ENCODE measurements at places on chromosomes 16 and 17. TPM values are rescaled to one million over a fixed set of nuclear protein-coding genes. Genes with fewer than 3 reads are reported as not detected.

- DNase-seq = no peak
Observed at GRCh38 chr17:78130437-78131101, at the start of gene TMC8. TSS of gene TMC8 (plus strand) at chr17:78130771. CDS start at chr17:78131589, 818 bp downstream.

GRCh38 chr17:56313201-56313600 is 159.9 kb downstream of the ANKFN1 start:
- no peak for DNase-seq

DNA sequence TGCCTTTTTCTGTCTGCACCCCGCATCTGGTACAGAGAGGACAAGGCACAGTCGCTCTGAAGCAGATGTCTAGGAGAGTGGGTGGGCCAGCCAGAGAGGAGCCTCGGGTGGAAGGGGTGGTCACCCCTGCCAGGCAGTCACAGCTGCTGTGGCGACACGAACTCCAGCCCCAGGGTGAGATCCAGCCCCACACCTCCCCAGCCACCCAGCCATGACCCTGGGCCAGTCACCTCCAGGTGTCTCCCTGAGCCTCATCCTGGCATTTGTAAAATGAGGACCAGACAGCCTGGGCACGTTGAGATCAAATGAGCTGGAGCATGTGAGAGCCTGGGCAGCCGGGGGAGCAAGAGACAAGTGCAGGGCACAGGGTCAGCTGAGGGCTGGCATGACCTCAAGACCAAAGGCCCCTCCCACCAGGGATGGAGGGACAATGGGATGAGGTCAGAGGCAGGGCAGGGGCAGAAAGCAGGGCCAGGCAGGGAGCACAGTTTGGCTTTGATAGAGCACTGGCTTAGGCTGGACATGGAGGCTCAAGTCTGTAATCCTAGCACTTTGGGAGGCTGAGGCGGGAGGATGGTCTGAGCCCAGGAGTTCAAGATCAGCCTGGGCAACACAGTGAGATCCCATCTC is 7.7 kb downstream of the ADAM11 start:
- no peak for DNase-seq

GRCh38 chr16:20301840-20302239 is 25.5 kb downstream of the GP2 start:
- DNase-seq = no peak

JPH3 gene
- total RNA-seq = 3.1 TPM

GRCh38 chr16:22366371-22366770 is 8.0 kb downstream of the CDR2 start:
- no peak for DNase-seq

- DNase-seq = no peak
Observed at GRCh38 chr17:6069539-6070429, at the start of gene WSCD1. TSS of gene WSCD1 (plus strand) at chr17:6070379. CDS start at chr17:6080659, 10,280 bp downstream.

ATP2A1 gene
- total RNA-seq = 0.24 TPM

- DNase-seq = no peak
Observed at GRCh38 chr16:50260206-50261159, 5.9 kb upstream of the ADCY7 start.

GRCh38 chr16:72946063-72946462 is 101.9 kb downstream of the ZFHX3 start:
- no peak for DNase-seq

DNA sequence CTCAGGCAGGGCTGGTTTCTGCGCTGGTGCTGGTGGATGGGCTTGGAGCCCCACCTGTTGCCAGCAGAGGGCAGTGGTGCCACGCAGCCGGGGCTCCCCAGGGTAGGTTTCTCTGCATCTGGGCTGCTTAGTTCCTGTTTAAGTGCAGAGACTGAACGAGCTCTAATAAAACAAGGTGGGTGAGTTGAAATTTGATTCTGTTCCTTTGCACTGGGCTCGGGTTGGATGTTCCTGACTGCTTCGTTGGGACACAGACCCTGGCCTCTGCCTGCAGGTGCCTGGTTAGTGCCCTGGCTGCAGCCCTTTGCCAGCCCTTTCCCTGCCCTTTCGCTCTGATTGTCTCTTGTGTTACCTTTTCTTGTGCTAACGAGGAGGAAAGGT is 30.0 kb downstream of the TBCD start:
- peak; percentile 80 for DNase-seq

CNTNAP4 gene
- total RNA-seq = 7.0 TPM

DNA sequence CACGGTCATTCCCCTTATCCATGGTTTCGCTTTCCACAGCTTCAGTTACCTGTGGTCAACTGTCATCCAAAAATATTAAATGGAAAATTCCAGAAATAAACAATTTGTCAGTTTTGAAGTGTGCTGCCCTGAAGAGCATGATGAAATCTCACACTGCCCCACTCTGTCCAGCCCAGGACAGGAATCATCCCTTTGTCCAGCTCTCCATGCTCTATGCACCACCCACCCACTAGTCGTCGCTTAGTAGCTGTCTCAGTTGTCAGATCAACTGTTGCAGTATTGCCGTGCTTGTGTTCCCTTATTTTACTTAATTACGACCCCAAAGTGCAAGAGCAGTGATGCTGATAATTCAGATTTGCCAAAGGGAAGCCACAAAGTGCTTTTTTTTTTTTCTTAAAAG is 10.3 kb downstream of the KRT9 start:
- DNase-seq = no peak

DNA sequence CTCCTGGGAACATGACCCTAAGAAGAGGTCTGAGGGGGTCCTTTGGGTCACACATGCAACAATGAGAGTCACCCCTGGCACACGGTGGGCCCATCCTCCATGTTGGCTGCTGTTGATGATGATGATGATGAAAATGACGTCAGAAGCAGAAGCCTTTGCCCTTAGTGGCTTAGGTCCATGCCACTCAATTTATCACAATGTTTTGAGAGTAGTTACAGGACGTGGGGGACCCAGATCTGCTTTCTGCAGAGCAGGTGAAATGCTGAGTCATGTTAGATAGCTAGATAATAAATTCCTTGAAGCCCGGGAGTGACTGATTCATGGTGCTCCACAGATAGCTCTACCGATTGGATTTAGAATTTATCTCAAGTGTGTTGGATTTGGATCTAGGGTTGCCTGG is 53.9 kb downstream of the VPS35L start:
- DNase-seq = no peak

DNA sequence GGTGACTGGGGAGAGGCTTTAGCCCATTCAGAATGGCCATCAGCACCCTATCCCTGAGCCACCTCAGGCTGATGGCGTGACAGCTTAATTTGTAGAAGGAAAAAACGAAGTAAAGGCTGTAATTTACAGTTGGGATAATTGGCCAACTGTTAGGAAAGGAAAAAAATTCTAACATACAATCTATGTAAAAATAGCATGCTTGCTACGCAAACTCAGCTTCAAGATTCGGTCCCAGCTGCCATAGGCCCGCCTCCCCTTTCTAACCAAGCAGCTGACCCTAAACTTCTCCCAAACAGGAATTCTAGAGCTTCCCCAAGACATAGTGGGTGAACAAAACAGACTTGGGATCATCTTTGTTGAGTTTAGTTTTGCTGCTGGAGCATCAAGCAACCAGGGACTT is 4.9 kb downstream of the SEZ6 start:
- DNase-seq = no peak

FBXO39 gene
- total RNA-seq = 5.5 TPM

DNA sequence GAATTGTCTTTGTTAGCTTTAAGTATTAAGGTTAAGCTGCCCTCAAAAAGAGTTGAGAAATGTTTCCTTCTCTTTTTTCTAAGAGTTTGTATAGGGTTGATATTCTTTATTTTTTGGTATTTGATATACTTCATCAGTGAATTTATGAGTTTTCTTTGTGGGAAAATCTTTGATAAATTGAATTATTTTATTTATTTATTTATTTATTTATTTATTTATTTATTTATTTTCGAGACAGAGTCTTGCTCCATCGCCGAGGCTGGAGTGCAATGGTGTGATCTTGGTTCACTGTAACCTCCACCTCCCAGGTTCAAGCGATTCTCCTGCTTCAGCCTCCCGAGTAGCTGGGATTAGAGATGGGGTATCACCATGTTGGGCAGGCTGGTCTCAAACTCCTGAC is 19.9 kb downstream of the TEFM start:
- DNase-seq = no peak

GRCh38 chr16:52123061-52123839 is 423.7 kb downstream of the TOX3 start:
- peak; percentile 7 for DNase-seq

MGRN1 gene
- total RNA-seq = 21.9 TPM

DNA sequence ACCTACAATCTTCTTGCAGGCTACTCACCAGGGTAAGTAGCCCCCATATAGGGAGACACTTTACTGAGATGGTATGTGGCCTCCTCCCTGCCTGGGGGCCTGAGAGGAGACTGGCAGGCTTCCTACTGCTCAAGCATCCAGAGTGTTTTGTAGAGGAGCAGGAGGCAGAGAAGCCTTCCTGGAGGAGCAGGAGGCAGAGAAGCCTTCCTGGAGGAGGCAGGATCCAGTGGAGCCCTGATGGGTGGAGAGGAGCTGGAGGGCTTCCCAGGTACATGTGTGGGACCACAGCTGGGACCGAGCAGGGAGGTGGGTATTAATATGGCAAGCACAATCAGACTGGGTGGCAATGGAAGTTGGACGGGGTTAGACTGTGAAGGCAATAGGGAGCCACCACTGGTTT is 2.1 kb upstream of the ADGRG5 start:
- DNase-seq = no peak

GRCh38 chr16:86243123-86243473 is 267.2 kb upstream of the FOXF1 start:
- DNase-seq = no peak

DNA sequence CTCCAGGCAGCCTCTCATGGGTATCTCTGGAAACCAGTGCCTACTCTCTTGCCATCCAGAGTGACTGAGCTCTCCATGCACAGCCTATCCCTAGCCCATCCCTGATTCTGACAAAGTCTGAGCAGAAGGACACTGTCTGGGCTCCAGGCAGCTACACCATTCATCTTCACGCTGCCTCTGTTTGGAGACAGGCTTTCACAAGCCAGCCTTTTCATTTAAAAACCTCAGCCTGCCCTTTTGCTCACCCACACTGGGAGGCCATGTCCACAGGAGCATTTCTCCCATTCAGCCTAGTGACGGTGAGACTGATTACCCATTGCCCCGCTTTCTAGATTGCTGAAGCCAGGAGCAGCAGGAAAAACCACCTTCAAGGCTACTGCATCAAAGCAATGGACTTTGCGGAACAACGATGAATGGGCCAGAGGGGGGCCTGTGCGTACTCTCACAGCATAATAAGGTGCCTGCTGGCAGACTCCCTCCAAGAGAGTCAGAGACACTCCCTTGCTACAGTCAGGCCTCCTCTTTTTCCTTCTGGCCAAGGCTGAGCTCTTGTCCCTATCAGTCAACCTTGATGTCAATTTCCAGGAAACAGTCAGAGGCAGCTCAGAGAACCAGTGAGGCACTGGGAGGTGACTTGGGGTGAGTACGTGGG is 24.7 kb upstream of the CDH13 start:
- DNase-seq = no peak
